ENCODE measurements at places on chromosomes 2 and 18.

- DNase-seq = no peak
Observed at GRCh38 chr2:189037518-189037917, 63.3 kb downstream of the COL3A1 start.

- no peak for DNase-seq
Observed at GRCh38 chr18:5546660-5547059, 2.9 kb upstream of the EPB41L3 start.

DNA sequence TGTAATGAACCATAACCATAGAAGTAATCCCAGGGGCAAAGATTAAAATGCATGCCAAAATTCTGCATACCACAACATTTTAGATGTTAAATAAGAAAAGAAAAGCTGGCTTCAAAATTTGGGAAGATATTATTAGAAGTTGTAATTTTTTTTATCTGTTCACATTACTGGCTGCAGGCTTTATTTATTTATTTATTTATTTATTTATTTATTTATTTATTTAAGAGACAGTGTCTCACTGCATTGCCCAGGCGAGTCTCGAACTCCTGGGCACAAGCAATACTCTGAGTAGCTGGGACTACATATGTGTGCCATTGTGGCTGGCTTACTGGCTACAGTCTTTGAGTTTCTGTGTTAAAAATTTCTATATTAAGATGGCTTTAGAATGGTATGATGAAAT is 66.5 kb upstream of the PNPT1 start:
- DNase-seq = no peak

- DNase-seq = no peak
Observed at GRCh38 chr18:49655266-49656072, 93.6 kb downstream of the LIPG start.

DNA sequence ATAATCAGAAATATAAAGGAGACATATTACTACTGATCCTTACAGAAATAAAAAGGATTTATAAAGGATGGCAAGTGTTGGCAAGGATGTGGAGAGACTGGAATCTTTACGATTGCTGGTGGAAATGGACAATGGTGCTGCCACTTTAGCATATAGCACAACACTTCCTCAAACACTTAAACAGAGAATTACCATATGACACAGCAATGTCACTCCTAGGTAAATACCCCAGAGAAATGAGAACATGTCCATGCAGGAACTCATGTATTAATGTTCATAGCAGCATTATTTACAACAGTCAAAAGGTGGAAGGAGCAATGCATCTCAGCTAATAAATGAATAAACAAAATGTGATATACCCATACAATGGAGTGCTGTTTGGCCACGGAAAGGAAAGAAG is 137.5 kb downstream of the NDUFA10 start:
- no peak for DNase-seq

DNA sequence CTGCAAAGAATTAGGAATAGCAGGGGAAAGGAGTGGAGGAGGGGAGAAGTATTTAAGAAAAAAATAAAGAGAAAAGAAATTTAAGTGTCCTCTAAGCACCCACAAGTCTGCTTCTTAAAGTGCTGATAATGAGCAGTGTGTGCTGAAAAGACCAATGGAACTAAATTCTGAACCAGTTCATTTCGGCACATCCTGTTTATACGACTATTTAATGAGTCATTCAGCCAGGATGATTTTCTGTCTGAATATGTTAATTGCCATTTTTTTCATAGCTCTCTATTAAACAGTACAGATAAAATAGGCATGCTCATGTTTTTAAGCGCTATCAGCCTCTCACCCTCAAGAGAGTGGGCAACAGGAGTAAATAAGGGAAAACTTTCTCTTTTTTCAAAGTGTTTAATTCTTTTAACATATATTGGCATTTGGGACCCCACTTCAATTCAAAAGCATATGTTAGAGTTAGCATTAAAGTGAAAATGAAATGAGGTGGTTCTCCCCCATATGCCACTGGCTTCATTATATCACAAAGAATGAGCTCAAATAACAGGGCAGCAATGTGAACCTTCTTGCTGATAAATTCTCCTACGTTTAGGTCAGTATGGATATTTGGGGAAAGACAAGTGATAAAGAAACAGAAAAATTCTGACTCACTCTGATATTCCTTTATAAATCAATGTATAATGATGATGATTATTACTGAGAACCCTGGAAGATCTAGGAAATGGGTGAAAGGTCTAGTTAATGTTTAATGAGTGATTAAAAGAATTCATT is 87.5 kb downstream of the TCF4 start:
- DNase-seq = no peak

GRCh38 chr2:143410082-143410897 is 281.1 kb downstream of the ARHGAP15 start:
- no peak for DNase-seq

DNA sequence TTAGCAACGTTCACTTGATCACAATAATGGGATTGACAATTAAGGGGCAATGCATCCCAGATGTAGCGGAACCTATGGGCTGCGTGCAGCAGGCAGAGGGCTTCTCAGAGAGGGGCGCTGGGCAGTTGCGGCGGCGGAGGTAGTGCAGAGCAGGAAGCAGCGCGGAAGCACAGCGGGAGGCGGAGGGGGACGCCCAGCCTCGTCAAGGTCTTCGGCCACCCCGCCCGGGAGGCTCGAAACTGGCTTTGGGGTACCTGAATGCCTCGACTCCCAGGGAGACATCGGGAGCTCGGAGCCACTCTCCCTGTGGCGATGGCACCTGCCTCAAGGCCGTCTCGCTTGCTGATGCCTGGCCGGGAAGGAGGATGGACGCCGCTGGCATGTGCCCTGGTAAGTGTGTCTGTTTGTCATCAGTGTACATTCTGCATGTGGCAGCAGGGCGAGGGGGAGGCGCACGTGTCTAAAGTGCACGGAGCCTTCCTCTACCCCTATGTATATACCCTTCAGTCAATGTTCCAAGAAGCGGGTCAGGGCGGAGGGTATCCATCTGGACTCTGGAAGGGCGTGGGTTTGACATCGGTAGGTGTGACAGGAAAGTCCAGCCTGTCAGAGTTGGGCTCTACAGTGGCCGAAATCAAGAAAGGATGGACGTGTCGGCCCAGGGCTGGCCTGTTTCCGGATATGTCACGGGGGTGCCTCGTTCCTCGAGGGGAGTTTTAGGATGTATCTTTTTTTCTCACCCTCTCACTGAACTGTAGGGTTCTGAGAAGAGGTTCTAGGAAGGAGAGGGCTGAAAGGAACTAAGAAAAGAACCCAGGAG is 7.5 kb upstream of the SP9 start:
- no peak for DNase-seq

- DNase-seq = no peak
Observed at GRCh38 chr2:101398116-101398821, 11.0 kb upstream of the CREG2 start.

GRCh38 chr2:210363261-210363660 is 48.3 kb upstream of the MYL1 start:
- DNase-seq = no peak

GRCh38 chr2:20576598-20577115 is 74.2 kb downstream of the HS1BP3 start:
- DNase-seq = no peak

DNA sequence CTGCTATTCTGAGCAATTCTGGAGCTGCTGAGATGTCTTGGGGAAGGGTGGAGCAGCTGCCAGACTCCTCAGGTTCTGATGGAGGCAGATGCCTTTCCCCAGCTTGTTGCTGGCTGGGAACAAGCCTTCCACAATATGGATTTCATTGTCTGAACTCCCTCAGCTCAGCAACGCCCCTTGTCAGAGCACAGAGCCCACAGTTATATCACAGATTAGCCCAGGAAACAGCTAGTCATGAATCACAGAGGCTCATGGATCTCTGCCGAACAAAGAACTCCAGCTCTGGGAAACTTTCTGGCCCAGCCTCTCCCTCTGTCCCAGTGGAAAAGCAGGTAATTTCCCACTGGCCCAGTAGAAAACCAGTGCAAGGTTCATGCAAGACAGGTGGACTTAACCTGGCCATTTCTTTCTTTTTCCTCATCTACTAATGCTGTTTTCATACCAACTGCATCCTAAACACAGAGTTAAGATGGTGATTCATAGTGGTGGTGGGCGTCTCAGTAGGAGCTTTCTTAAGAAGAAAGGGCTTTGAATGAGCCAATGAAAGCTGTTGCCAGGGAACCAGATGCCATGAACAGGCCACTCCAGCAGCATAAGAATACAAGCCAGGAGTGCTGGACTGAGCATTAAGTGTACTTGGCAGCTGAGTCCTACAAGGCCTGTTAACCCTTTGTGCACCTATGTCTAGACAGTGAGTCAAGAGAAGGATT is 8.7 kb upstream of the KIAA2012 start:
- no peak for DNase-seq

GRCh38 chr2:188949046-188949818 is 24.9 kb upstream of the COL3A1 start:
- no peak for DNase-seq

DNA sequence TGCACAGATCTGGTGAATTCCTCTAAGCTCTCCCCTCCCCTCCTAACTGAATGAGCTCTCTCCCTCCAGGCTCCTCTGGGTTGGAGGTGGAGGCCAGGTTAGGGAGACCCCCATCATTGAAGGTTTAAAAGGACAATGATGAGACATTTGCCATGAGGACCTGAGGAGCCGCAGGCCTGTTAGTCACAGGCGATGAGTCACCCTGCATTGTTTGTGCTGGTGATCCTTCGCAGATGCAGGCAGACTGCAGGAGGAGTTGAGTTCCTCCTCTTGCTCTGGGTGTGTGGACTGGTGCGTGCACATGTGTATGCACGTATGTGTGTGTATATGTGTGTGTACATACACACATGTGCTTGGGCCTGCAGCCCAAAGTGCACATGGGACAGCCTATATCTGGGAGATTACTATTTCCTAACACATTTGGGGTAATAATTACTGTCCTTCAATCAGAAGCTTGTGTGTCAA is 42.0 kb downstream of the MCFD2 start:
- DNase-seq = no peak

DNA sequence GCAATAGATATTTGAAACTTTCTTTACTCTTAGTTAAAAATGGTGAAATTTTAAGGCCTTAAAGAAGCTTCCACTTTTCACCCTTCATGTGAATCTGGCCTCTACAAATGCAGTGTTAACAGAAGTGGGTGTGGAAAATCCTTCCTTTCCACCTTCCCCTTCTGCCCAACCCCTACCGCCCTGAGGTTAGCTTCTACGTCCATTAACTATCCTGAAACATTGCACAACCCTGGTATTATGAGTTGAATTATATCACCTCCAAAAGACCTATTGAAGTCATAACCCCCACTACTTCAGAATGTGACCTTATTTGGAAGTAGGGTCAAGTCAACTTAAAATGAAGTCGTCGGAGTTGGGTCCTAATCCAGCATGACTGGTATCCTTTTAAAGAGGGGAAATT is 80.8 kb upstream of the ACSL3 start:
- no peak for DNase-seq

DNA sequence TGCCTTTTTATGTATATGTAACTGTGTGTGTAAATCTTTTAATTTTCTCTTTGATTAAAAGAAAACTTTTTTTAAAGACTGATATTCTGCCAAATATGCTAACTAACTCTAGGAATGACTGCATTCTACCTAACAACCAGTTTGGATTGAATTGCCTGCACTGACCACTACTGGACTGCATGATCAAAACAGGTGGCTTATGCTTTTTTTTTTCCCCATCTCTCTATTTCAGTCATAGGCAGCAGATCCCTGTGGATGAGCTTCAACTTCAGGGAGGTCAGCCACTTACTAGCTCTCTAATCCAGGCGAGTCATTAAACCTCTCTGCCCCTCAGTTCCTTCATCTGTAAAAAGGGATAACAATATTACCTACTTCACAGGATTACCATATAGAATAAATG is 138.6 kb upstream of the SERTAD2 start:
- no peak for DNase-seq

GRCh38 chr2:237427769-237428506 is 14.0 kb upstream of the COL6A3 start:
- DNase-seq = peak; percentile 47

- no peak for DNase-seq
Observed at GRCh38 chr2:24105816-24106215, 17.3 kb downstream of the PFN4 start.

GRCh38 chr2:99879481-99879880 is 262.9 kb downstream of the AFF3 start:
- DNase-seq = no peak

- DNase-seq = no peak
Observed at GRCh38 chr2:148756292-148756975, 111.9 kb downstream of the EPC2 start.

GRCh38 chr2:127891811-127892210 is 6.1 kb upstream of the AMMECR1L start:
- no peak for DNase-seq

- DNase-seq = no peak
Observed at GRCh38 chr2:113209646-113210171, 35.9 kb downstream of the PSD4 start.

GRCh38 chr2:10012963-10013461 is 30.3 kb upstream of the KLF11 start:
- no peak for DNase-seq

DNA sequence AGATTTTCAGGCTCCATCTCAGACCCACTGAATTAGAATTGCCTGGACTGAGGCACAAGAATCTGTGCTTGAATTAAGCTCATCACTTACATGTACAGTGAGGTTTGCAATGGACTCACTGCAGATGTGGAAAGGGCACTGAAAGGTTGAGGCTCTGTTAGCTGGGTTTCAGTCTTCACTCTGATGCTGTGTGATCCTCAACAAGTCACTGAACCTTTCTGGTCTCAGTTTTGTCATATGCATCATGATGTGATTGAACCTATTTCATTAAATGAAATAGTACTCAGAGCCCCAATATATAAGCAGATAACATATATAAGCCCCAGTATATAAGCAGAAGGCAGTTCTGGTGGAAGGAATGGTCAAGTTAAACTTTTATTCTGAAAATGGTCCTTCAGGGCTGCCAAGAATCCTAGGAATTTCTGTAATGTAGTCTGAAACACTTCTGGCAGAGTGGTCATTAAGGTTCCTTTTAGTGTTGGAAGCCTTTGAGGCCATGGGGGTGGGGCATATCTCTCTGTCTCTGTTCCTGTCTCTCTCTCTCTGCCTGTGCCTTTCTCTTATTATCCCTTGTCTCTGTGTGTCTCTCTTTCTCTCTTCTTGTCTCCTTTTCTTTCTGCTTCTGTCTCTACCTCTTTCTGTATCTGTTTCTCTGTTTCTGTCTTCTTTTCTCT is 110.4 kb downstream of the ADCYAP1 start:
- no peak for DNase-seq

- DNase-seq = no peak
Observed at GRCh38 chr2:29573612-29574011, 347.8 kb downstream of the ALK start.

DNA sequence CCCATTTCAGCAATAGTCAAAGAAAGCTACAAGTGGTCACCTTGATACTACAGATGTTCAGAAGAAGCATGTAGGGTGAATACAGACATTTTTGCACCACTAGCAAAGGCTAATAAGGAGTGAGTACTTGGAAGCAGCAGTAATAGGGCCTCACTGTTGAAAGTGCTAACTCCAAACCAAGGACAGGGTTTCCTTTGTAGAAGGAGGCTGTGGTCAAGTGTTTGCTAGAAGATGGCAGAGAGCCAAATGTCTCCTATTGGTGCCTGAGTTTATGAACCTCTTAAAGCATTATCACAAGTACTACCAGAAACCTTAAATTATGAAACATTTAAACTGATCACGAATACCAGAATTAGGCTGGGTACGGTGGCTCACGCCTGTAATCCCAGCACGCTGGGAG is 308.1 kb downstream of the ZEB2 start:
- DNase-seq = no peak

- no peak for DNase-seq
Observed at GRCh38 chr2:118459426-118459825, 371.2 kb downstream of the INSIG2 start.
